IPS-NIHi11 (cell line): ENCODE measurements at places on chromosomes 2 and 18.

DNA sequence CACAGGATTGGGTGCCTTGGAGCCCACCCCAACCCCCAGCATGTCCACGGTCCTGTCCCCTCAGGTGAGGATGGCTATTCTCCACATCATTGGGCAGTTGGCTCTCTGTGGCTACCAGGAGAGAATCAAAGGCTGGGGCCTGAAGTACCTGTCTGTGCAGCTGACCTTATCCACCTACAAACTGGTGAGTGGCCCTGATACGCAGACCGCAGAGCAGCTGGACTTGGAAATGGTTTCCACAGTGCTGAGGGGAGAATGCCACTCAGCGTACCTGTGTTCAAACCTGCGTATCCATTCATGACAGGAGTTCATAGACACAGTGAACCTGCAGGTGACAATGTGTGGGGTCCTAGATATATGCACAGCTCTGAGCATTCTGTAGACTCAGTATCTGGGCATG lies 21.6 kb downstream of the MROH2A start:
- DNase-seq = no peak

GRCh38 chr2:20393986-20394385 lies 43.3 kb upstream of the PUM2 start:
- no peak for DNase-seq

DNA sequence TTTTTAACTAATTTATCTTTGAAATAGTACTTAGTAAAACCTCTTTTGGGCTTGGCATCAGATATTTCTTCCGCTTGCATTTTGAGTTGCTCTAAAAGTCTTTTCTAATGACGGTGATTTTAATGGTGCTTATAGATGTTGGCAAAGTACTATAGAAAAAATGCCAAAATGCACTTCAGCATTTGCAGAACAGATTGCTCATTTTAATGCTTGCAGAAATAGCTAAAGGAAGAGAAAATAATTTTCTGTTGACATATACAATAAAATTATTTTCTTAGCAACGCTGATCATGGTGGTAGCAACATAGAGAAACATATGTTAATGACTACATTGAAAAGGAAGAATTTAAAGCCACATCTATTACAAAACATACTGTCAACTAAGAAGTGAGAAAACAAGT lies 170.7 kb downstream of the STK39 start:
- no peak for DNase-seq

DNA sequence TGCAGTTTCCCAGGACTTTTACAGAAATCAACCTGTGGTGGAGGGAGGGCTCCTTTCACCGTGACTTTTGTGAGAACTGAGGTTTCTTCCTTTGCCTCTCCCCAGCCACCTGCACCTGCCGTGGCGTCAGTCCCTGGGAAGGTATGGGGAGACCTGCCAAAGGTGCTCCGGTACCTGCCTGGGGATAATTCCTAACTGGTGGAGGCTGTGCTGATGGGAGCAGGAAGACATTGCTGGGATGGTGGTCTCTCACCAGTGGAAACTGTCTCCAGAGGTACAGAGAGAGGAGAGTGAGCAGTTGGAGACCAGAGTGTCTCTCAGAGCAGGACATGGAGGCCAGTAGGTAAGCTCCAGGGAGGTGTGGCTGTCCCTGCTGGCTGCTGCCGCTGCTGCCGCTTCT lies 52.6 kb downstream of the CIB4 start:
- no peak for DNase-seq

DNA sequence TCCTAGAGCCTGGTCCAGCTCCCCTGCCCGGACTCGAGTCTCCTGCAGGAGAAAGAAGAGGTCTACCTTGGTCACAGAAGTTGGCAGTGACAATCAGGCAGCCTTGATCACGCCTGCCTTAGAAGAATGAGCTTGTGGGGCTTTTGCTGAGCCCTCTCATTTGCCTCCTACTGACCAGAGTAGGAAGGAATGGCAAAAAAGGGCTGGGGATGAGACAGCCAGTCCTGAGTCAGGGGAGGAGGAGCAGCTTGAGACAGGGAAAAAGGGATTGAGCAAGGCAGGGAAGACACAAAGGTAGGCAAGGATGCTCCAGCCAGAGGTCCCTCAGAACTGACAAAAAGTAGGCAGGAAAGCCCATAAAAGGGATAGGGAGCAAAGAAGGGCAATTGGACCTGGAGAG lies 6.0 kb downstream of the WDR54 start:
- no peak for DNase-seq

DNA sequence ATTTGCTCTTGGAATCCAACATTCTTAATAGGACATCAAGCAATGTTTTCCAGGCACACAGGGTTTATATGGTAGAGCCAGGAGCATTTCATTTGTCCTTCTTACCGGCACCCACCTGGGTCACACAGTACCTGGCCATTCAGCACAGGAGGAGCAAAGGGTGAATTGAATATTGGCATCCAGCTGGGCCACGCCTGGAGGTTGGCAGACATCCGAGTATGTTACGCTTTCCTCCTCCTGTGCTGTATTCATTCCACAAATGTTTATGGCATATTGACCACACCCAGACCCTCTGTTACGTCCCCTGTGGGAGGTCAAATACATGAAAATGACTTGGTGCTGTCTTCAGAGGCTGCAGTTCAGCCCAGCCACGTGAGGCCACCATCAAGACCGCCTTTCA lies 206.2 kb downstream of the RTP5 start:
- no peak for DNase-seq

DNA sequence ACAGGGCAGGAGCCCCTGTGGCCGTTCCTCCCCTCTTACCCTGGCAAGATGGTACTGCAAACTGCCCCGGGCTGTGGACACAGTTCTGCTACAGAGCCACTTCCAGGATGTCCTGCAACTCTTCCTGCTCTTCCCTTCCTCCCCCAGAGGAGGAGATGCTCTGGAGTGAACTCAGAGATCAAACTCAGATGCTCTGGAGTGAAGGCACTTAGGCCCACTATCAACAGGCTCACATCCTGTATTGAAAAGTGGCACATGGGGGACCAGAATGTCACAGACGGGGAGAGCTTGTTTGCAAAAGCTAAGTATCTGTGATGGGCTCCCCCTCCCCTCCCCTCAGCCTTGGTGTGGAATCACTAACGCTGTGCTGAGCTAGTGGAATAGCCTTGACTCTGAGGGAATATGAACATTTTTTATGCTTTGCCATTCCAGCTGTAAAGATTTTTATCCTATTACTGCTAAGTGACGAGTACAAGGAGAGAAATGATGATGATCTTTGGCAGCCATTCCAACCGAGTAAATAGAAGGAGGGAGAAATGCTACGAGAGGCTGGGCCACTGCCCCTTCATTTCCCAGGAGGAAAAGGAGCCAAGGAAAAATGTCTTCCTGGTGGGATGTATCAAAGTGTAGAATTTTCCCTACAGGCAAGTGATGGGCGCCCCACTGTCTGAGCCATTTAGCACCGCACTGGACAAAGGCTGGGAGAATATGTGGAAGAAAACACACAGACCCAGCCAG lies 152.6 kb downstream of the GALNT14 start:
- no peak for DNase-seq

DNA sequence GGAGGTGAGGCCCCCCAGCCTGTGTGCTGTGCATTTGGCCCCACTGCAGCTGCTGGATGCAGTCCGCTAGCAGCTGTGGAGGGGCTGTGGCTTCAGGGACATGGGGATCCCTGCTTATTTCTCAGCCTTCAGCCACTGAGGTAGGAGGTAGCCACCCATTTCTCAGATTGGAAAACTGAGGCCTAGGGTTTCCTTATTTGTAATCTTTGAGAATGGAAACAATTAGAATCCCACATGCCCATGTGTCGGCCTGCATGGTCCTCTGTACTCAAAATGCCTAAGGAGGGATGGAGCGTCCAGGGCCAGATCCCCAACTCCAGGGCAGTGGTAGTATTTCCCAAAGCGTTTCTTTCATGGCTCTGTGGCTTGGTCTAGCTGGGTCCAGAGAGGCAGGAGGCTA lies 42.1 kb downstream of the TOGARAM2 start:
- no peak for DNase-seq

- DNase-seq = no peak
These were observed 33.7 kb downstream of the LYPD1 start for GRCh38 chr2:132636346-132636745.

- DNase-seq = no peak
These were observed 102.9 kb downstream of the CCDC141 start for GRCh38 chr2:178947006-178947405.

DNA sequence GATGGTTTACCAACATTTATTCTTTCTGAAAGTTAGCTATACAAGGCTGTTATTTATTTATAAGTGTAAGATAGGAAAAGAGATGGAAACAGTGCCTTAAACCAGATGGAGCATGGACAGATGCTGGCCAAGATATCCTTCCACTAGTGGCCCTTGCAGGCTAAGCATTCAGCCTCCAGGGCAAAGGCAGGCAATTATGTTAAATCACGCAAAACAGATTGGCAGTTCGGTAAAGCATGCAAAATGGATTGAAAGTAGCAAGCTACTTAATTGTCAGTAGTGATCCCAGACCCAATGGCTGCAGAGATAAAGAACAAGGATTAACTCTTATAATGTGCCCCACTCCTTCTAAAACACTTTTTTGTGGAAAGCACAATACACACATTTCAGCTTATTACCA lies 105.4 kb upstream of the MAP4K3 start:
- DNase-seq = no peak

DNA sequence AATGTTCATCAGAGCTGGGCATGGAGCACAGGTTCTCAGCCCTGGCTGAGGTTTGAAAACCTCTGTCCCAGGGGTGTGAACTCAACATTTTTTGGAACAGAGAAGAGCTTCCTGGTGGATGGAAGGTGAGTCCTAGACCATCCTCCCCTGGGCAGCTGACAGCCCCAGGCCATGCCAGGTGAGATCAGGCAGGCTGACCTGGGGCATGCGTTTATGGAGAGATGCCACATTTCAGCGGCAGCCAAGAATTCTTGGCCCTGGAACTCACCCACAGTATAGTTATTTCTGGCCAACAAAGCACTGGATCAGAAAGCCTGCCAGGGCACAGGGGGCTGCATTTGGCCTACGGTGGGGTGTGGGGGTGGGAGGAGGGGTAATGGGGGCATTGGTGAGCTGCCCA lies 83.8 kb downstream of the EDAR start:
- DNase-seq = no peak

DNA sequence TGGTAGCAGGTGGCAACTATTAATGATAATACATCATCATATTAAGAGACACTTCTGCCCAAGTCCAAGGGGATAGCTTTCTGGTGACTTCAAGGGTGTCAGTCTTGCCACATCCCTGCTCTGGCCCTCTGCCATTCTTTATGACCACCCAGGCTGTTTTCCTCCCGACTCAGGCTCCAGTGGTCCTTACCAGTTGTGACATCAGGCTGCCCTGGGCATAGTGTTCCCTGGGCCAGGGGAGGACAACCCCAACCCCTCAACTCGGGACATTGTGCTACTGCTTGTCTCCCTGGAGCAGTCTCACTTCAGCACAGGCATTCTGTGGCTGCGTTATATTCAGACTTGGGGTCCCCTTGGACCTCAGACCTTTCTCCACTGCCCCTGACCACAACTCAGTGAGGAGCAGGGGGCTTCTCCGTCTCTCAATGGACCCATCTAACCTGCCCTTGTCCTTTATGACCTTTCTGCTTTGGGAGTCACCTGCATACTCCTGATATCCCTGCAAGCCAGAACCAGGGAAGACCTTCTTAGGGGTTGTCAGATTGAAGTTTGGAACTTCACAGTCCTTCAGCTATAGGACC lies 12.8 kb downstream of the DNAJB2 start:
- no peak for DNase-seq

DNA sequence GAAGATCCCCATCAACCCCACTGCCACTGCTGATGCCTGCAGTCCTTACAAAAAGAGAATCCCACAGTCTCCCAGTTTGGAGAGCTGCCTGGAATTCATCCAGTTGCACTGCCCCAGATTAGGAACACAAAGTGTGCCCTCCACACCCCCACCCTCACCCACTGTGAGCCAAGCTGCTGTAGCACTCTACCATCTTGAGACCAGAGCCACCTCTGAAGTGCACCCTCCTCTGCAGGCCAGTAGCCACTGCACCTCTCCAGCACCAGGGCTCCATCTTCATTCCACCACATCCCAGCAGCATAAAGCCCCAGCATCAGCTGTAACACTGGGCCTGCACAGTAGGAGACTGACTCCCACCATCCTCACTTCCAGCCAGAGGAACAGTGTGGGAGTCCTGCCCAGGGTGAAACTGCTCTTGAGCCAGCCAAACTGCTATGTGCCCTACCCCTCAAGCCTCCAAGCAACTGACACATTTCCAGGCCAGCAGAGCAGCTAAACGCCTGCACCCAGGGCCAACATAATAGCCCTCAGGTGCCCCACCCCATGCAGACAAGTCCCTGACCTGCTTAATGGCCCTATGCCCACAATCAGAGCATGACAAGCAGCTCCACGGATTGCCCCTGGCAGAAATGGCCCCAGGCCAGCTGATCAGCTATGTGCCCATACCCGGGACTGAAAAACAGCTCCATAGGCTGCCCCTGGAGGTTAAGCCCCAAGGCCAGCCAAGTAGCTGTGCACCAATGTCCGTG lies 206.0 kb downstream of the ATAD2B start:
- no peak for DNase-seq

GRCh38 chr2:32810909-32811495 lies 135.8 kb upstream of the LTBP1 start:
- no peak for DNase-seq

DNA sequence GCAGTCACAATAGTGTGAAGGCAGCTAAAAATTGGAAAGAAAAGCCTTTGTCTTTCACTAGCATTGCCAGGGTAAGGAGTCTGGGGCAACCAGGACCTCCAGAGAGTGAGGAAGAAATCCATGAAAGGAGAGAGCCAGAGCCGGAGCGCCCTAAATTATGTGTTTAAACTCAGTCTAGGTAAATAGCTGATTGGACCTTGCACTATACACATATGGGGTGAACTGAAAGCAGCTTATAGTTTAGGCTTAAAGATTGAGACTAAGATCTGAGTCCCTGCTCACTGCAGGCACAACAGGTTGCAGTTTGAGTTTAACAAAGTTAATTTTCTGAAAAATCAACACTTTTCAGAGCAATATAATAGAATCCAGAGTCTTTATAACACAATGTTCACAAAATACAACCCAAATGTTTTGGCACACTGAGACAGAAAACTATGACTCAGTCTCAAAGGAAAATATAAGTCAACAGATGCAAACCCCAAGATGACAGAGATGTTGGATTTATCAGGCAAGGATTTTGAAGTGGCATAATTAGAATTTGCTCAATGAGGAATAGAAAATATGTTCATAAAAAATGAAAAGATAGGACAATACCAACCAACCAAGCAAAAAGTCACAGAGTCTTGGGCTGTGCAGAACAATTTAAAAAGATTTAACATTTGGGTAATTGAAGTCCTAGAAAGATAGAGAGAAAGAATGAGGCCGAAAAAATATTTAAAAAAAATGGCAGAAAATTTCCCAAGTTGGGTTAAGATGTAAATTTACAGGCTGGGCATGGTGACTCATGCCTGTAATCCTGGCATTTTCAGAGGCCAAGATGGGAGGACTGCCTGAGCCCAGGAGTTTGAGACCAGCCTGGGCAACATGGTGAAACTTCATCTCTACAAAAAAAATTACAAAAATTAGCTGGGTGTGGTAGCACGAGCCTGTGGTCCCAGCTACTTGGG lies 39.6 kb downstream of the DOK1 start:
- DNase-seq = no peak

- DNase-seq = no peak
These were observed 43.1 kb downstream of the EDAR start for GRCh38 chr2:108945969-108946368.

- no peak for DNase-seq
These were observed 252.8 kb upstream of the APCDD1 start for GRCh38 chr18:10201659-10202058.

- no peak for DNase-seq
These were observed 653.0 kb upstream of the SLC39A10 start for GRCh38 chr2:195003881-195004471.

- no peak for DNase-seq
These were observed 2.6 kb upstream of the UBE2F start for GRCh38 chr2:237964194-237964577.
